ENCODE measurements at places on chromosomes 11 and 22. TPM values are rescaled to one million over a fixed set of nuclear protein-coding genes. Genes with fewer than 3 reads are reported as not detected.
A peak's percentile ranks its signal among the peaks of the same experiment; 100 is the strongest.

The FOLR2 gene
- 5.7 TPM for total RNA-seq

The TMEM121B gene
- total RNA-seq: 9.4 TPM

The HEPHL1 gene
- total RNA-seq: not detected

The SCGB1C1 gene
- not detected for total RNA-seq

The APOL2 gene
- 5.3 TPM for total RNA-seq

The ALDH3B2 gene
- total RNA-seq: not detected

The C22orf31 gene
- 0.41 TPM for total RNA-seq

The CDC42EP1 gene
- 1.6 TPM for total RNA-seq

The MS4A12 gene
- not detected for total RNA-seq

The PKP3 gene
- total RNA-seq: not detected

DNA sequence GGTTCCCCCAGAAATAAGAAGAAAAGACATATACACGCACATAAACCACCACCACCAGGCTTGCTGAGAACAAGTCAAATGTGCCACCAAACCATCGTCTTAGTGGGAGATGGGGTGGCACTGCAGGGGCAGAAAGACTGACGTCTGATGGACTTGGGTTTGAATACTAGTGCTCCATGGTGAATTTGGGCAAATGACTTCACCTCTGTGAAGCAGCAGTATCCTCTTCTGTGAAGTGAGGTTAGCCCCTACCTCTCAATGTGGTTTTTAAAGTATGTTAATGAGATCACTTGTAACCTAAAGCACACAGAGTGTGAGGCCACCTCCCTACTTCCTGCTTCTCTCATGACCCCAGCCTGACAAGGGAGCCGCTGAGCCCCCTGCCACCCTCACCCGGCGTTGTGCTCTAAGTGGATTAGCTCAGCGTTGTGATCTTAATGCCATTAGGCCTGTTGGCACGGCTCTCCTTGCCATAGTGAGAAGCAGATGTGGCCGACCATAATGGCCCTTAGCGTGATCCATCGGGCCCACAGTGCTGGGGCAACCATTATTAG, 14.4 kb downstream of the ZBTB16 start:
- no peak for DNase-seq

GRCh38 chr11:74316772-74317505, 5.5 kb upstream of the P4HA3 start:
- no peak for DNase-seq

DNA sequence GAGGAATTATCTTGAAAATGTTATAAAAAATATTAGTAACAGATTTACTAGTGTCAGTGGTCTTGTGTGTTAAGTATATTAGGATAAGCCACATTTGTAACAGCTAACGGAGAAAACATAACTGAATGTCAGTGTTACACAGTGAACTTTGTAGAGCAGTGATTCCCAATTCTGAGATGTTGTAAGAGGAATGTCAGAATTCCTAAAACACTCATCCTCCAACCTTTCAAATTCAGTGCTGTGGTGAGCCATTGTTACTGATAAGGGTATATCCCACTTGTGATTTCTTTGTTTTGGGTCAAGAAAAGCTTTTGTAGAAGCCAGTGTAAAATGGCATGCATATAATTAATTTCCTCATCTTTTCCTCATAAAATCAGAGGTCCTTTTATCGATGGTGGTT, 61.9 kb downstream of the ARHGEF12 start:
- no peak for DNase-seq

GRCh38 chr11:66069715-66070603, at the start of gene PACS1:
TSS of gene PACS1 (plus strand) at chr11:66070272. CDS start at chr11:66070487, 215 bp downstream.
- DNase-seq: peak; percentile 91

DNA sequence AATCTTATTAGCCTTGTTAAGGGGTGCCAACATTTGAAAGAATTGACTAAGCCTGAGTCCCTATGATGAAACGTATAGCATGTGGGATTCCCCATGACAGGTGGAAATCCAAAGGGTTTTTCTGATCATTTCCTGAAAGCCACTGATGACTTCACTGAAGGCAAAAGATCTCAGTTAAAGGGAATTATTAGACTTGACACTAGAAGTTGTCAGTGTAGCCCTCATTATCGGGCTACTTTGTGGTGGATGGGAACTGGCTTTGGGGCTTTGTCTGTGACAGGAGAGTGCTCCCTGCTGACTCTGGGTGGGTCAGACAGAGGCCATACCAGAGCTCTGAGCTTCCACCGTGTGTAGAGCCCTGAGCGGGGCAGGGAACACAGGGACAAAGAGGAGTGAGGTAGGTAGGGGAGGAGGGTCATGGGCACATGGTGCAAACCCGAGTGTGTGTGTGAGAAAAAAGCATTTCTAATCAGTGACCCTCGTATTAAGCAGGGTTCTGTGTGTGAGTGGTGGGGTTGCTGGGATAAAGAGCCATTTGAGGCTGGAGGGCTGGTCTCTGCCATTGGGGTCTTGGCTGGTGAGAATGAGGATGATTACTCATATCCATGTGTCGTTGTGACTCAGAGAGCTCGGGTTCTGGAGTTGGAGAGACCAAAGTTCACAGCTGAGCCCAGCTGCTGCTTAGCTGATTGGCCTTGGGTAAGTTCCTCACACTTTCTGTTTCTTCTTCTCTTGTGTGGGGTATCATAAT, 101.1 kb downstream of the GRIK4 start:
- DNase-seq: no peak

DNA sequence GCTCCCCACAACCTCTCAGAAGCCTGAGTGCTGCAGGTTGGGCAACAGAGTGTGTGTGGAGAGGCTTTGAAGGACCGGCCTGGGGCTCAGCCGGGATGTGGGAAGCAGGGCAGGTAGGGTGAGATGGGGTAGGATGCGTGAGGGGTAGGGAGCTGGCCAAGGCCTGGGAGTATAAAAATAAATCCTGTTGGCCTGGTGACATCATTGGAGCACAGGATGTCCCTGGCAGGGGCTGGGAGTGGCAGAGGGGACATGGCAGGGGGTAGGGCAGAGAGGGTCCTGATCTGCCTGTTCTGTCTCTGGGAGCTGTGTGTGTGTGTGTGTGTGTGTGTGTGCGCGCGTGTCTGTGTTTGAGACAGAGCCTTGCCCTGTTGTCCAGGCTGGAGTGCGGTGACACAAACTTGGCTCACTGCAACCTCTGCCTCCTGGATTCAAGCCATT, 28.6 kb downstream of the TEF start:
- DNase-seq: no peak

DNA sequence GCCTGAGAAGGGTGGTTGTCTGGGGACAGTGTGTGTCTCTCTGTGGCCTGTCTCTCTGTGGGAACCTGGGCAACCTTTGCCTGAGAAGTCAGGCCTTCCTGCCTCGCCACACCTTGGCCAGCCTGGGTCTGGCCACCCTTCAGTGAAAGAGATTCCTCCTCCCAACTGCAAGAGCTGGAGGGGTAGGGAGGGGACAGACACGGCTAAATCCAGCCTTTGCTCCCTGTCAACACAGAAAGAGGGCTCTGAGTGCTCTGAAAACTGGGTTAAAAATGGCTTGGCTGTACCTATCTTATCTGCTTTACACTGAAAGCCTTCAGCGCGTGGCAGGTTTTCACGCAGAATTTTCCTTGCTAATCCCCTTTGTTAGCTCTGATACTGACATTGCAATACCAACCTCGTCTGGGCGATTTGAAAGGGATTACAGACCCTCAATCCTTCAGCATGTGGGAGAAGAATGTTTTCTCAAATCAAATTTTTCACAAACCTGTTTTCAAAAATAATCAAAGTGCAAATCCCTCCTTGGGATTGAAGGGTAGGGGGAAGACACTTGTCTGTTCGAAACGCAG, 163.7 kb downstream of the DSCAML1 start:
- no peak for DNase-seq

DNA sequence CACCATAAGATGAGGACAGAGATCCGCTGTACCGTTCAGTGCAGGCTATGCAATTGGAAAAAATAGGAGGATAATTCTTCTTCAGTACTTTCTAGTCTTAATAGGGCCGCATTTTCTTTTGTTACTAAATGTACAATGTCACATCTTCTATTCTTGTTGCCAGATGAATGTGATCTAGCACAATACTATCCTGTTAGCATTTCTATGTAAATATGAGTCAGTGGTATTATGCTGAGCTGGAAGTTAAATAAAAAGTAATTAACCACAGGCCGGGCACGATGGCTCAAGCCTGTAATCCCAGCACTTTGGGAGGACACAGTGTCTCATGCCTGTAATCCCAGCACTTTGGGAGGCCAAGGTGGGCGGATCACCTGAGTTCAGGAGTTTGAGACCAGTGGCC, 24.4 kb upstream of the BIRC3 start:
- no peak for DNase-seq

DNA sequence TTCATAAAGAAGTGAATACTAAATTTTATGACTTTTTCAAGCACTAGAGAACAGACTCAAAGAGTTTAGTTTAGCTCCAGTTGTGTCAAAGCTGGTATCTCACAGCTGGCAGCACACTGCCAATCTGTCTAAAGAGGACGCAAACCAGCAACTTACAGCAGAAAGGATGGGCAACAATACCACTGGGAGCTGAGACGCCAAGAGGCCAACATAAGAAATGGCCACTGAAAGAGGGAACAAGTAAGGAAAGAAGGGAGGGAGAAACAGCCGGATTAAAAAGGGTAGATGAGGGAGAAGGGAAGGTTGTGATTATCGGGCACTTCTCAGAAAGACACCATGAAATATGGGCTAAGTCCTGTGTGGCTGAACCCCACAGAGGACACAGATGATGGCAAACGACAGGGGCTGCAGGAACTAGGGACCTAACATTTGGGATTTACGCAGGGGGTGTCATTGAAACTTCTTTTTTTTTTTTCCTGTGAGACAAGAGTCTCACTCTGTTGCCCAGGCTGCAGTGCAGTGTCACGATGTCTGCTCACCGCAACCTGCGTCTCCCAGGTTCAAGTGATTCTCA, 41.7 kb downstream of the SERPIND1 start:
- no peak for DNase-seq

DNA sequence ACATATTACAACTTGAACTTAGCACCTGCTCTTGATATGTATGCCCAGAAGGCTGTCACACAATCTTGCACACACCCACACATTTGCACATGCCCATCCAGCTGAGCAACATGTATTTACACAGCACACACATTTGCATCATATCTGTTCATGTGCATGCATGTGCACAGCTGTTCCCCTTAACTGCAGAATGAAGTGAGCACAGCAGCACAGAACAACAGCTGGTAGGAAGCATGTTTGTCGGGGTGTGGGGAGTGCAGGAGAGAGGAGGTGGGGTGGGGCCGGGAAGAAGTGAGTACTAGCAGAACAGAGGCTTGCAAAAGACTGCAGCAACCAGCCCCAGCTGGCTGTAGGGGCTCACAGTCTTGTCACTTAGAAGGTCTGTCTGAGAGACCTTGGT, 296.5 kb downstream of the KIRREL3 start:
- no peak for DNase-seq

GRCh38 chr11:21909145-21909544, 283.7 kb upstream of the ANO5 start:
- DNase-seq: no peak

DNA sequence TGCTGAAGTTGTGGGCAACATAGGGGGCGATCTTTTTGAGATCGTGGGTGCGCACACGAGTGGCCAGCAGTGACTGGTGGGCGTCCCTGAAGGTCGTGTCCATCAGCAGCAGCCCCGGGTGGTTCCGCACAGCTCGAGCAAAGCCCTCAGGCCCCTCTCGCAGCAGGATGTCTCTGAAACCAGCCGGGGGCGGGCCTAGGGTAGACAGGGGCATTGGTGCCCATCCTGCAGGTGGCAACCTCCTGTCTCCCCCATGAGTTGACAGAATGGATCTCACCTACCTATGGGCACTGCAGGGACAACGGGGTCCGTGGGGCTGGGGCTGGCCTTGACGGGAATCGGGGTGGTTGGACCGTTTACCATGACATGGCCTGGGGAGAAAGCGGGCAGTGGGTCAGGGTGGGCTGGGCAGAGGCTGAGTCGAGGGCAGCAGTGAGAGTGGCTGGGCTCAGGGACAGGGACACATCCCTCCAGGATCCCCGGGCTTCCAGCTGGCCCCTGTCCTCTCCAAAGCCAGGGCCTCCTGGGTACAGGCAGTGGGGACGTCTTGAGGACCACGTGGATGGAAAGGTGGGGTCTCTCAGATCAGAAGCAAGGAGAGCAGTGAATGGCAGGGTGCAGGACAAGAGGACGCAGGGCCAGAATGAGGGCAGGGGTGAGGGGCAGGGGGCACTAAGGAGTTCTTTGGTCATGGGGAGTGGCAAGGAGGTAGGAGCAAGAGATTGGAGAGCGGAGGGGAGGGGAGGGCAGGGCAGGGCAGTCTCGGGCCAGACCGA, 4.2 kb upstream of the LRFN4 start:
- DNase-seq: peak; percentile 8

DNA sequence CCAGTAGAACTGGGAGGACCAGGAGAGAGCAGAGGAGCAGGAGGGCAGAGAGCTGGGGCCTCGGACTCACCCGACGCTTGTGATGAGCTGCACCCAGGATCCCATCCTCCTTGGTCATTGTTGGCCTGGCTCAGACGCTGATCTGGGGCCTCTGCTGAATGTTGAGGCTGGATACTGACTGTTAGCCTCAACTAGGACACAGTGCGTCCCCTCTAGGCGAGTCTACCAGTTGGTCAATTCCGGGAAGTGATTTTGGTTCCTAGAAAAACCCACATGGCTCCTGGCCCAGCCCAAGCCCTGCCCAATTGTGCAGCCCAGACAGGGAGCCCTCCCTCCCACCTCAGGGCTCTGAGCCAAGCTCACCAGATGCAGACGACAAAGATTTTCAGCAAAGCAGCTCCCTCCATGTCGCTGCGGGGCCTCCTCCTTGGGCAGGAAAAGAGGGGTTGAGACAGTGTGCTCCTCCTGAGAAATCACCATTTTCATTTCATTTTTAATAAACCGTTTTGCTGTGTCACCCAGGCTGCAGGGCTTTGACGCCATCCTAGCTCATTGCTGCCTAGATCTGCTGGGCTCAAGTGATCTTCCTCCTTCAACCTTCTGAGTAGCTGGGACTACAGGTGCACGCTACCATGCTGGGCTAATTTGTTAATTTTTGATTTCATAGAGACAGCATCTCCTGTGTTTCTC, at the start of gene APOL4:
Gene APOL4, minus strand, starts transcription at position 180 of the 690 bp plus-strand sequence. Its CDS starts 75 bp downstream, at position 105.
- peak; percentile 44 for DNase-seq

- no peak for DNase-seq
These were observed 20.8 kb upstream of the ARRB1 start for GRCh38 chr11:75371949-75372876.

DNA sequence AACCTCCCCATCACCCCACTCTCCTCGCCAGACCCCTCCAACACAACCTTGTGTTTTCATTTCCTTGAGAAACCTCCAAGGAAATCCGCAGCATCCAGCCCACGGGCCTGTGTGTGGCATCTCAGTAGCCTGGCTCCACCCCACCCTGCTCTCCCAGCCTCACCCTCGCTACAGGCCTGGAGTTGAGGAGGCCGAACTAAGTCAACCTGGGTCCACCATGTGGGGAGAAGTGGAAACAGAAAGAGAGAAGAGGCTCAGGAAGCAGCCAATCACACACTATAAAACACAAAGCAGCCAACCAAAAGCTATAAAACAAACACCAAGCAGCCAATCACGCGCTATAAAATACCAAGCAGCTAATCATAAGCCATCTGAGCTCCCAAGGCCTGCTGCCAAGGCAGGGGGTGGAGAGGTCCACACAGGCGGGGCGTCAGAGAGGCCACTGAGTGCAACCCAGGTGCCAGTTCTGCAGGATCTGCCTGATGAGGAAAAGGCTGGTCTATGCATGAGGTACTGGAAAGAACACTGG, 72.0 kb downstream of the MICAL3 start:
- no peak for DNase-seq
